Naive B cell (primary cell): ENCODE measurements at places on chromosomes 6 and 20.
A peak's percentile ranks its signal among the peaks of the same experiment; 100 is the strongest.

DNA sequence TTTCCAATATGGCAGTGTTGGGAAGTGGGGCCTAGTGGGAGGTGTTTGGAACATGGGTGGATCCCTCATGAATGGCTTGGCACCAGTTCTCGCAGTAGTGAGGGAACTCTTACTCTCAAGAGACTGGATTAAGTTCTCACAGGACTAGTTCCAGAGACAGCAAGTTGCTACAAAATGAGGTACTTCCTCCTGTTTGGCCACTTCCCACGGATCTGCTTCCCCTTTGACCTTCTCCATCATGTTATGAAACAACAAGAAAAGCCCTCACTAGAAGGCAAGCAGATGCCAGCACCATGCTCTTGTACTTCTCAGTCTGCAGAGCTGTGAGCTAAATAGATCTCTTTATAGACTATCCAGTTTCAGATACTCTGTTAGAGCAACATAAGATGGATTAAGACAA, 3.1 kb downstream of the RSPH3 start:
- DNase-seq, result no peak

- peak; percentile 38 for DNase-seq
These were observed 81.7 kb upstream of the NFATC2 start for GRCh38 chr20:51624157-51624731.

DNA sequence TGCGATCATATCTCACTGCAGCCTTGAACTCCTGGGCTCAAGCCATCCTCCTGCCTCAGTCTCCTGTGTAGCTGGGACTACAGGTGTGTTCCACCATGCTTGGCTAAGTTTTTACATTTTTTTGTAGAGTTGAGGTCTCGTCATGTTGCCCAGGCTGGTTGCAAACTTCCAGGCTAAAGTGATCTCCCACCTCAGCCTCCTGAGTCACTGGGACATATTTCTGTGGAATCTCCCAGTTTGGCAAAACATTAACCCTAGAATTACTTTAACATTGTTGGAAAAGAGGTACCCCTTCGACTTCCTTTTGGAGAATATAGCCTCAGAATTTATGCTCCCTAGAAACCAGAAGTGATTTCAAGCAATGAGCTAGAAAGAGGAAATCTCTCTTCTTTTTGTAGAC, 57.2 kb downstream of the SHLD1 start:
- DNase-seq, result no peak

DNA sequence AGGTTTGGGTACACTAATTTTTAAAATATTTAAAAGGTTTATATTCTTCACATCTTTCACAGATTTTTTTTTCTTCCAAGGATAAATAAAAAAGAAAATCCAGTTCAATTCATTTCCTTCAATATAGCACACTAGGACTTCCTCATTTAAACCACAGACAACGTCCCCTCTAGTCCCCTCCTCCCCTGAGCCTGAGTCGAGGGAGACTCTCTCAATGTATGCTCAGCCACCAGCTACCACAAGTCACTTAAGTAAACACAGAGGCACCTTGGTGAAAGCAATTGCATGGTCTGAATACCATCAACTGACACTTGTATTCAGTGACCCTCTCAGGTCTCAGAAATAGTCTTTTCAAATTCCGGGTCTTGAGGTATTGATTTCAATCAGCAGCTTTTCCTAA, 88.6 kb downstream of the SIM1 start:
- no peak for DNase-seq

GRCh38 chr6:130517444-130517931, 151.7 kb downstream of the TMEM200A start:
- DNase-seq, result no peak

GRCh38 chr20:63377256-63377941, 16.2 kb upstream of the CHRNA4 start:
- DNase-seq, result no peak

DNA sequence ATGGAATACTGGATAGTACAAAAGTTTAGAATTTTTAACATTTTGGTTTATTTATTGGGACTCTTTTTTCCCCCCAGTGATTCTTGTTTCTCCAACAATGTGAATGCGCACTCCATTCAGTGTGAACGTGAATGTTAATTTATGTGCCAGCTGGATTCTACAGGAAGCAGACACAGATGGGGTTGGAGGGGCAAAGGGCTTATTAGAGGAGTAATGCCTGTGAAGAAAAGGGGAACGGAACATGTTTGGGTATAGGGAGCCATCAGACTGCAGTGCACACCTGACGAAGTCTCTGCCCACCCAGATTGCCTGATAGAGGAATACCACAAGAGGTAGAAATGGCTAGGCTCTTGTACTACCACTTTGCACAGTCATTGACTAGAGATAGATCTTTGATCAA, 48.2 kb downstream of the PTPRA start:
- DNase-seq, result no peak

GRCh38 chr6:93896081-93896480, 476.7 kb upstream of the EPHA7 start:
- DNase-seq, result no peak

GRCh38 chr20:56194042-56194441, 54.5 kb upstream of the MC3R start:
- no peak for DNase-seq

DNA sequence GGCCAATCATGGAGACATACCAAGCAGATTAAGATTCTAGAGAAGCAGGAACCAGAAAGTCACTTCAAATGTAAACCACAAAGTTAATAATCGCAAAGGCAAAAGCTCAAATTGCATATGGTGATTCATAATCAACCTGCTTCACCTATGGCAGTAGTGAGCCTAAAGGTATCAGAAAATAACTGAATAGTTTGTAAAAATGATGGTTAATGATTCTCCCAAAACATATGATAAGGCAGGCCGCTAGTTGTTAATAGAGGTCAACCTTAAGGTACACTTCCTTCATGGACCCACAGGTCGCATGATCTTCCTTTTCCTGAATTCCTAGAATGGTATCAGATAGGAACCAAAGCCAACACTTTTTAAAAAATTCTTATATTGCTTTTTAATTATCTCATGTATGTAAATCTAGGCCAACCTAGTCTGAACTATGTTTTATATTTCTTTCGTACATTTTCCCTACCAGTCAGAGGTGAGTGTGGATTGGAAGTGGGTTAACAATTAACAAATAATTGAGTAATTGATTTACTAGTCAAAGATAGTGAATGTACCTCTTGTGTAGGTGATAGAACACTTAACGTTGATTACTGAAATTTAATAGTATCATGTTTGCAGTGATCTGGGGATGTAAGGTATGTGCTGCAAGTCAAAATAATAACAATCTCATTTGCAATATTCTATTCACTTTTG, 16.4 kb downstream of the TAAR2 start:
- no peak for DNase-seq

DNA sequence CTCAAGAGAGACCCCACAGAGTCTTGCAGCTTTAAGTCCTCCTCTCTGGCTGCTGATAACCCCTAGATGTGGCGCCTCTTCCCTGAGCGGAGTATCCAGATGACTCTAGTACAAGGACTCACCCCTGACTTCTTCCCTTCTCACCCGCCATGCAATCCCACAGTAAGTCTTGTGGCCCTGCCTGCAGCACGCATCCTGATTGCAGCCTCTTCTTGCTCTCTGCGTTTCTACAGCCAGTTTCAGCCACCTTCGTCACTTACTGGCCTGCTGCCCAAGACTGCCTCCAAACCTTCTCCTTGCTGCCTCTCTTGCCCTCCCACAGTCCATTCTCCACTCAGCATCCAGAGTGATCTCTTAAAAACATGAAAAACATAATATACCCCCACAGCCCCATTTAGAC, 2.4 kb upstream of the RPP40 start:
- DNase-seq, result no peak

DNA sequence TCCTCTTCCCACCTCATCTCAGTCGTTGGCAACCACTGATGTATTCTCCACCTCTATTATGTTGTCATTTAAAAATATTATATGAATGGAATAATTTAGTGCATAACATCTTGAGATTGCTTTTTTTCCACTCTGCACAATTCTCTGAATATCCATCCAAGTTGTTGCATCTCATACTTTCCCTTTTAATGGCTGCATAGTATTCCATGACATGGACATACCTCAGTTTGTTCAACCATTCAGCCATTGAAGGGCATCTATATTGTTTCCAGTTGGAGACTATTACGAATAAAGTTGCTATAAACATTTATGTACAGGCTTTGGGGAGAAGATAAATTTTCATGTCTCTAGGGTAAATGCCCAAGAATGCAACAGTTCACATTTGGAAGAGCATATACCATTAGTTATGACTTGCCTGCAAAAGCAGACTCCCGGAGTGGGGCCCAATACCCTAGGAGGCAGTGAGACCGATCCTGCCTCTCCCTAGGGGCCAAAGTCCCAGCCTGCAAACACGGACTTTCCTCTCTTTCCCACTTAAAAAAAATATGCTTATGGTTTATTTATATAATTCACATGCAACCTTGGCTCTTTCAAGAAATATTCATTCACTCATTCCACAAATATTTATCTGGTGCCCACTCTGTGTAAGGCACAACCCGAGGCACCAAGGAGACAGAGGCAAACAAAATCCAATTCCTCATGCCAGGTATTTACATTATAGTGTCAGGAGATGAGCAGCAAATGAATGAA, 227.0 kb upstream of the PMEPA1 start:
- no peak for DNase-seq

DNA sequence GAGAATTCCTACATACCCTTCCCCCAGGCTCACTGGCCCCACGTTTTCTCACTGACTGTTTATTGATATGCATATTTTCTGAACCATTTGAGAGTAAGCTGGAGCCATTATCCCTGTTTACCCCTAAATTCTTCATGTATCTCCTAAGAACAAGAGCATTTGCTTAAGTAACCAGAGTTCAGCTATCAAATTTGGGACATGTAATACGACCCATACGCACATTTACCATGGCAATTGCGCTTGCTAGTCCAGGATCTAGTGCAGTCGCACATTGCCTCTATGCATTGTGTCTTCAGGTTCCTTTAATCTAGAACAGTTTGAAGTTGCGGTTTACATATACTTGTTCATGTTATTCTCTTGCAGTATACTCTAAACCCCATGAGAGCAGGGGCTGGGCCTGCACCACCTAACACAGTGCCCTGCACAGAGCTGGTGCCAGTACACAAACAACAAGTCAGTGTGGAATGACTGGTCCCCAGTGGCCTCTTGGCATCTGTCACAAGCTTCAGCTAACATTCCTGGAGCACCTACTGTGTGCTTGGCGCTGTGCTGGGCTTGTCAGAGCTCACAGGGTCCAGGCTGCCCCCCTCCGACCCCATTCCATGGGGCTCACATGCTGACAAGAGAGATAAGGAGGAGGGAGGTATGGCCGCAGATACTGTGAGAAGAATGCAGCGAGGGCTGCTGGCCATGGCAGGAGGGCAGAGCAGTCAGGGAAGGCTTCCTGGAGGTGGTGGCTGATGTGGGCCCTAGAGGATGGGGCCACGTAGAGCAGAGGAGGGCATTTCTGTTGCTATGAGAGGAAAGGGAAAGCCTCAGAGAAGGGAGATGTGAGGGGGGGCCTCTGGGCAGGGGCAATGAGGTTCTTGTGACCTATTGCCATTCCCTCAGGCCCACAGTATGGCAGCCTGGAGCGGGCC, 28.1 kb downstream of the SPDEF start:
- DNase-seq, result no peak

DNA sequence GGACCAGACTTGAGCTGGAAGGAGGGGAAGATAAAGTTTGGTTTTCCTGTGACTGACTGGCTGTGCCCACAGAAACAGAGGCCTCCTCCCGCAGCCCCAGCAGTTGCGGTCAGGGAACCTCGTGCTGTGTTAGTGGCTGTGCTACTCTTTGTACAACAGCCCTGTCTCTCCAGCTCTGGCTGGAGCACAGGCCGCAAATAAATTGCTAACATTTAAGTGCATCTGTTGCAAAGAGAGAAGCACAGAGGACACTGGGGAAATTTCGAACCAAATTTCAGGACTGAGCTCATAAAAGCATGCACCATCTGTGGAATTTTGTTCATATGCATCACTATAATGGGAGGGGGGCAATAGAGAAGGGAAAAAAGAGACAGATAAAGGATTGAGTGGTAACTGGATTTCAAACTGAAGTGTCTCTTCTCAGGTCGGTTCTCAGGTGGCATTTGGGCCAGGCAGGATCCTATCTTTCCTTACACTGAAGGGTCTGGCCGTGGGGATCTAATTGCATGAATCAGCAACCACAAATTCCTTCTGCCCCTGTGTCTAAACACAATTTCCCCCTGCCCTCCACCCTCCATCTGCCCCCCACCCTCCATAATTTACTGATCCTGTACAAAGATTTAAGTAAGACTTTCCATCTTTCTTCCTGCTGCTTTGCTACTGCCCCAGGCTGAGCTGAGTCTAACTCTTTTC, 88.9 kb upstream of the ATXN1 start:
- DNase-seq, result no peak

GRCh38 chr6:126188279-126188909, 151.5 kb upstream of the CENPW start:
- DNase-seq, result no peak

DNA sequence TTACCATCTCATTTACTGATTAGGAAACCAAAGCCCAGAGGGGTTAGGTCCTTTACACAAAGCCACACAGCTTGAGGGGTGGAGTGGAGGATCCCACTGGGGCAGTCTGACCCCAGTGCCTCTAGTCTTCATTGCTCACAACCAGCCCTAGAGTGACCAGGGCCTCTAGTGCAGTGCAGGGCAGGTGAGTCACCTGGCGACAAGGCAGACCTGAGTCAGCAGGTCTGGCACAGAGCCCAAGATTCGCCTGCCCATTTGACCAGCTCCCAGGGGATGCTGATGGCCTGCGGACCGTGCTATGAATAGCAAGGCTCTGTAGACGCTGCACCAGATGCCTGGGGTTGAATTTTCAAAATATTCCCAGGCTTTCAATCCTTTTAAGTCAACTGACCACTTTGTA, 29.9 kb downstream of the CDH26 start:
- DNase-seq, result no peak

- no peak for DNase-seq
These were observed 44.9 kb downstream of the CPXM1 start for GRCh38 chr20:2755451-2756055.

GRCh38 chr20:39700528-39700927, 738.4 kb downstream of the DHX35 start:
- DNase-seq, result no peak

DNA sequence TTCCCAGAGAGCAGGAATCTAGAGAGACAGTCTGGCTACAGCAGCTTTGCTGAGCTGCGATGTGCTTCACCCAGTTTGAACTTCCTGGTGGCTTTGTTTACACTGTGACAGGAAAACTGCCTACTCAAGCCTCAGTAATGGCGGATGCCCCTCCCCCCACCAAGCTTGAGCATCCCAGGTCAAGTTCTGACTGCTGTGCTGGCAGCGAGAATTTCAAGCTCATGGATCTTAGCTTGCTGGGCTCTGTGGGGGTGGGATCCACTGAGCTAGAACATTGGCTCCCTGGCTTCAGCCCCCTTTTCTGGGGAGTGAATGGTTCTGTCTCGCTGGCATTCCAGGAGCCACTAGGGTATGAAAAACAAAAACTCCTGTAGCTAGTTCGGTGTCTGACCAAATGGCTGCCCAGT, 91.0 kb upstream of the ESR1 start:
- DNase-seq, result no peak

DNA sequence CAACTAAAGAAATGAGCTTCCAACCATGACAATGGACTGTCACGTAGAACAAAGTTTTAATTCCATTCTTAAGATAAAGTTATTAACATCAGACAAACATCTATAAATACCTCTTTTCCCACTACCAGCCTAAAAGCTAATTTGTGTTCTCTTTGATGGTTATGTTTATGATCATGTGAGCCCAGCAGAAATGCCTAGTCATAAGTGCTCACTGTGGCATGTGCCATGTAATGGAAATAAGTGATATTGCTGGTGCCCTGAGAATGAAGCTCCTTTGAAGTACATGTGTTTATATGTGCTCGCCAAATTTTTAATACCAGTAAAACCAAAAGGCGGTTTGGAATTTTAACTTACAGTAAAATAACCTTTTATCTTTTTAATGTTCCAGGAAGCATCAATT, 205.8 kb downstream of the ISM1 start:
- no peak for DNase-seq

- no peak for DNase-seq
These were observed 12.2 kb upstream of the NOP56 start for GRCh38 chr20:2640260-2640659.
